HFFc6 (cell line): ENCODE measurements at places on chromosomes 5 and 9. TPM values are rescaled to one million over a fixed set of nuclear protein-coding genes. Genes with fewer than 3 reads are reported as not detected.

FOXD1 gene
- 39.1 to 52.7 TPM (median 45.7 TPM) in 3 replicates for total RNA-seq

- no peak for DNase-seq
Measured at GRCh38 chr9:19870988-19871387, 82.2 kb upstream of the SLC24A2 start.

GRCh38 chr5:535846-536698 is 11.8 kb upstream of the SLC9A3 start:
- no peak for DNase-seq

LPAR1 gene
- 70.6 to 124 TPM (median 81.2 TPM) in 3 replicates for total RNA-seq

DNA sequence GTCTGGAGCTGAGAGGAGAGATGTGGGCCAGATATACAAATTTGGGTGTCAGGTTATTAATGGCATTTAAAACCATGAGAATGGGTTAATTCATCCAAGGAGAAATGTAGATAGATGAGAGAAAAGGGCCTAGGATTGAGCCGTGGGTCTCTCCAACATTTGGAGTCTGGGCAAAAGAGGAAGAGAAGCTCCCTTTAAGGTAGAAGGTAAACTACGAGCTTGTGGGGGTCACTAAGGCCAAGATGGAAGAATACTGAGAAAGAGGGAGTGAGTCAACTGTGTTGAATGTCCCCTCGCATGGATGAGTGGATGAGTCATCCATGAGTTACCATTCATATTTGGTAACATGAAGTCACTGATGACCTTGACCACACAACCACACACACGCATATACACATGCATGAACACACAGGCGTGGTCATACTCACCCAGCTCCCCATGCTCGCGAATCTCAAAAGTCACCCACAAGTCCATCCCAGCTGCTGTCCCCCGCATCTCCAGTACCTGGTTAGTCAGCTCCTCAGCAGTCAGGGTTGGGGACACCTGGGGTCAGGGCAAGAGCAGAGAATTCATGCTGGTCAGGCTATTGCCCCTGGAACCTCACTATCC is 6.8 kb upstream of the FCHSD1 start:
- DNase-seq = peak; percentile 95

DNA sequence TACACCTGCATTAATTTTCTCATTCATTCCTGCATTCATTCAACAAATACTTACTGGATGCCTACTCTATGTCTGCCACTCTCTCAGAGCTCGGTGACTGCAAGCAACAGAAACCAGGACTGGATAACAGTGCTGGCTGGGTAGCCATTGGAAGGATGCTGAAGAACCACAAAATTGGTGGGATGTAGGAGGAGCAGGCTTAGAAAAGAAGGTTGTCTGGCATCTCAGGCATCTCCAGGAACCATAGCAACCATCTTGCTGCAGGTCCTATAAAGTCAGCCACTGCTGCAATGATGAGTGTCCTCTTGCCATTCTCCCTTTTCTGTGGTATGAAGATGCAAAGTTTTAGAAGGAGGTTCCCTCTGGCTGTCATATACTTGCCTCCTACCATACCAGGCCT is 168.6 kb downstream of the FGF18 start:
- DNase-seq = no peak

PIP5KL1 gene
- total RNA-seq = 2.4 to 3.1 TPM (median 2.5 TPM) in 3 replicates

GRCh38 chr5:157668356-157668755 is 3.0 kb upstream of the C5orf52 start:
- no peak for DNase-seq

POU5F2 gene
- total RNA-seq = 0.06 and 0.13 TPM in 2 replicates

- DNase-seq = peak; percentile 90
Measured at GRCh38 chr9:124256517-124257069, 1.2 kb upstream of the NEK6 start.

DNA sequence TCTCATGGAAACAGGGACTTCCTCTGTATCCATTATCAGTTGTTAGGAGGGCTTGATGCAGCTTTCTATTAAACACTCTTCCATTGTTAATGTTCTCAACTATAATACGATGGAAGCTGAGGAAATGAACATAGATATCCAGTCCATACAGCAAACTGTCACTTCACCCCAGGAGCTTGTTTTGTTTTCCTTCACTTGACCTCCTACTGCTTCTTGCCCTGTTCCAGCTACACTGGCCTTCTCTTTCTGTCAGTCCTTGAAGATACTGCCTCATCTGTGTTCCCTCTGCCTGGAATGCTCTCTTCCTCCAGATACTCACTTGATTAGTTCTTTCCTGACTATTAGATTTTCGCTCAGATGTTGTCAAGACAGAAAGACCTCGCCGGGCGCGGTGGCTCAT is 17.1 kb downstream of the CTNNA1 start:
- DNase-seq = no peak

DNA sequence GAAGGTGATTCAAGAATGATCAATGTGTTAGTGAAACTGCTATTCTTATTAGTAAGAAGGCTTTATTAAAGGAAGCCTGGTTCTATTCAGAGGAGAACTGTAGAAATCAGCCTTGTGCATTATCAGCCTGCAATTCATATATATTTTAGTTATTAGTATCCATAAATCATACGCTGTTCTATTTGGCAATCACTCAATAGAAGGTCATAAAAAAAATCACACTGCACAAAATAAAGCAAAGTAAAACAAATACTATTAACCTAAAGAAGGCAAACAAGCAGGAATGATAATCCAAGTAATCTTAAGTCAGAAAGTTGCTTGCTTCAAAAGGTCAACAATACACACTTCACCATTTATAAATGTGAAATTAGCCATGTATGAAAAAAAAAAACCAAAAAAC is 138.1 kb downstream of the PDE4D start:
- no peak for DNase-seq

- DNase-seq = no peak
Measured at GRCh38 chr9:86807367-86807976, 139.8 kb downstream of the GAS1 start.

FAM221B gene
- total RNA-seq = not detected in 2 replicates

DNA sequence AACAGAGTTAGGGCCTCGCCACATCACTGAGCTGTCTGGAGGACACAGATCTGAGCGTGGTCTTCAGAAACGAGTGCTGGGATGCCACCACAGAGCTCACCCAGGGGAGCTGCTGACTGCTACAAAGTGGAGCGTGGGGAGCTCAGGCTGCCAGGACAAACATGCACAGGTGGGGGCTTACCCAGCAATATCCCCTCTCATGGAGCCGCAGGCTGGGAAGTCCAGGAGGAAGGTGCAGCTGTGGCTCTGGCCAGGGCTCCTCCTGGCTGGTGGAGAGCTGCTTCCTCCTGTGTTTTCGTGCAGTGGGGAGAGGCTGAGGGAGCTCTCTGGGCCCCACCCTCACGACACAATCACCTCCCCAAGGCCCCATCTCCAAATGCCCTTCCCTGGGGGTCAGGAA is 368.6 kb upstream of the IRX4 start:
- no peak for DNase-seq

SLC6A18 gene
- not detected in 2 replicates for total RNA-seq

PCDHB5 gene
- total RNA-seq = 0.08 to 0.30 TPM (median 0.10 TPM) in 3 replicates

DNA sequence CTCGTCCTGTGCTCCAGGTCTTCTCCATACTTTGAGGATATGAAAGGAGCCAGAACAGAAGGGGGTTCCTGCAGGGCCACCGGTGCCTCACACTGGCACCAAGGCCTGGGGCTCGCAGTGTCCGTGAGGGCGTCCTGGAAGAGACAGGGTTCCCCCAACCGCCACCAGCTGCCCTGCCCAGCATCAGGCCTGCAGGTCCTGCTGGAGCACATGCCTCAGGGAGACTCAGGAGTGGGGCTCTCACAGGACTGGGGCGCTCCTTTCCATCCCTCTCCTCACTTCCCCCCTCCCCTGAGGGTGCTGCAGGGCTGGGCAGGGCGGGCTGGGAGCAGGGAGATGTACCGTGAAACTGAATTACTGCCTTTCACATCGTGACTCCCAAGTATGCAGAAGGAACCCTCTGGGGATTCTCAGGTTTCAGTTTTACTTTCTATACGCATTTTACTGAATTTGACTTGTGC is 31.7 kb downstream of the CEP72 start:
- no peak for DNase-seq

DNA sequence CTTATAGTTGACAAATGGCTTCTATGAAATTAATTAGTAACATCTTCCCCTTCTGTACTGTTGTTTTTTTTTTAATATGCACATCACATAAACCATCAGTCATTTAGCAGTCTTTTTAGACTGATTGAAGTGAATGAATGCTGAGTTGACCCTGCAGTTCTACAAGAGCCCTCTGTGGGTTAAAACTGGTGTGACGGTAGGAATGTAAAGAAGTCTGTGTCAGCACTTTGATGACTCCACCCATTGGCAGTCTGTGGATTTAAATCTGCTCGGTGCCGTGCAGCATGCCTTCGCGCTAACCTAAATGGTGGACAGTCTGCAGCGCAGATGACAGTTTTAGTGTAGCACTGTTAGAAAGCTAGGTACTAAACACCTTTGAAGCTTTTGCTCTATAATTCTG is 3.1 kb downstream of the GTF3C4 start:
- DNase-seq = peak; percentile 70

ZNF618 gene
- total RNA-seq = 10.0 to 13.1 TPM (median 10.1 TPM) in 3 replicates
